NCI-H146 (cell line): ENCODE measurements at places on chromosomes 2 and 18.

- no peak for DNase-seq
Observed at GRCh38 chr2:200968162-200968561, 4.7 kb upstream of the ORC2 start.

DNA sequence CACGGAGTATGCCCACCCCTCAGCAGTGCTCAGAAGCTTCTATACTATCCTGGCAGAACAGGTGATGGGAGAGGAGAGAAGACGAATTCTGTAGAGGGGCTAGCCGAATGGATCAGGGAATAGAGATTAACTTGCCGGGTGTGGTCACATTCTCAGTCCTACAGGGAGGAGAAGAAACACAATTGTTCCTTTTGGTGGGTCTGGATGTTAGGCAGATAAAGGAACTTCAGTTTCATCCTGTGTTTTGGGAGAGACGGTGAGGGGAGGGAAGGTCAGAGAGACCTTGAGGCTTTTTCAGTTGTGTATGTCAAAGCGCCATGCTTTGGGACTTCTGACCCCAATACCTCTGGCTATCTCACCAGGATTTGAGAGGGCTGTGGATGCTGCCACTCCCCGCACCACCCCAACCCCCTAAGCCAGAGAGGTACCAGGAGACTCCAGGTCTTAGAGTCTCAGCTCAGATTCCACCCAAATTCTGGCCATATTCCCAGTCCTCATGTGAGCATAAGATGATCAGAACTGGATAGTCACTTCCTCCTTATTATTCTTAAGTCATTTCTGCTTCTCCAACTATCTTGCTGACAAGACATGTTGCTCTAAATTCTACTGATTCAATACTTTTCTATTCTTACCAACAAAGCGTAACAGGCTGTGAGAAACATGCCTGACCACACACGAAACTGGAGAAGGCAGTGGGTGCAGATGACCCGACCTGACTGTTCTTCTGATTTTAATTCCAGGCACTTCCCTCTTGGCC lies 2.3 kb upstream of the TMEM37 start:
- DNase-seq: no peak

DNA sequence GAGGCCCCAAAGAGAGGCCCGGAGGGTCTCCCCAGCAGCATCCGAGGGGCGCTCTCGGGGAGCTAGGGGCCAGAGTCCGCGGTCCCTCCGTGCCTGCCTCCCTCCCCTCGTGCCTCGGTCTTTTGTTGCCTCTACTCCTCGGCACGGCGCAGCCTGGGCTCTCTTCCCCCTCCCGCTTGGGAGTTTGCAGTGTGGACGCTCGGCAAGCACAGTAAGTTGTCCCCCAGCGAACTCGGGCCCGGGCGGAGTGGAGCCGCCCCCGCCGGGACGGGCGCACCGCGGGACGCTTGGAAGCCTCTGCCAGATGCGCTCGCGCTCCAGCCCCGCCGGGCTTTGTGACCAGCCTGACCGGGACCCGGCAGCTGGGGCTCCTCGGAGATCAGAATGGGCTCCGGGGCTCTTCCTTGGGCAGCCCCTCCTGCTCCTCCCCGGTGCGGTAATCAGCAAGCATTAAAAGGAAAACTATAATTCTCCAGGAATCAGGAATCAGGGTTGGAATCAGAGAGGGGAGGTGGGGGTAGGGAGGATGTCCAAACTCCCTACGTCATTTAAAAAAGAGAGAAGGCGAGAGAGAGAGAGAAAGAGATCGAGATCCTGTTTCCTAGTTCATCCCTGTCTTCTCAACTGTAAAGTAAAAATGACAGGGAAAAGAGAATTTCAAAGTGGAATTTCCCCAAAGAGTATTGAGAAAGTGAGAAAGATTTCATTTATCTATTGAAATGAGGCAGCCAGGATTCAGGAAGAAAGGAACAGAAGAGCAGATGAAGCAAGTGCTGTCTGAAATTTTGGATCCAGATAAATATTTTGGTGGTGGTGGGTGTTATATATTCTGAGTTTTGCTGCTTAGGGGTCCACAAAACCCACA lies 786 bp upstream of the TMEM200C start:
- DNase-seq: no peak

- DNase-seq: no peak
Observed at GRCh38 chr2:110105608-110106467, 9.8 kb downstream of the MALL start.

- no peak for DNase-seq
Observed at GRCh38 chr18:52489396-52490306, 149.7 kb downstream of the DCC start.
